CD4-positive, alpha-beta memory T cell (primary cell): ENCODE measurements at places on chromosomes 13 and 19. TPM values are rescaled to one million over a fixed set of nuclear protein-coding genes. Genes with fewer than 3 reads are reported as not detected.
A peak's percentile ranks its signal among the peaks of the same experiment; 100 is the strongest.

DNA sequence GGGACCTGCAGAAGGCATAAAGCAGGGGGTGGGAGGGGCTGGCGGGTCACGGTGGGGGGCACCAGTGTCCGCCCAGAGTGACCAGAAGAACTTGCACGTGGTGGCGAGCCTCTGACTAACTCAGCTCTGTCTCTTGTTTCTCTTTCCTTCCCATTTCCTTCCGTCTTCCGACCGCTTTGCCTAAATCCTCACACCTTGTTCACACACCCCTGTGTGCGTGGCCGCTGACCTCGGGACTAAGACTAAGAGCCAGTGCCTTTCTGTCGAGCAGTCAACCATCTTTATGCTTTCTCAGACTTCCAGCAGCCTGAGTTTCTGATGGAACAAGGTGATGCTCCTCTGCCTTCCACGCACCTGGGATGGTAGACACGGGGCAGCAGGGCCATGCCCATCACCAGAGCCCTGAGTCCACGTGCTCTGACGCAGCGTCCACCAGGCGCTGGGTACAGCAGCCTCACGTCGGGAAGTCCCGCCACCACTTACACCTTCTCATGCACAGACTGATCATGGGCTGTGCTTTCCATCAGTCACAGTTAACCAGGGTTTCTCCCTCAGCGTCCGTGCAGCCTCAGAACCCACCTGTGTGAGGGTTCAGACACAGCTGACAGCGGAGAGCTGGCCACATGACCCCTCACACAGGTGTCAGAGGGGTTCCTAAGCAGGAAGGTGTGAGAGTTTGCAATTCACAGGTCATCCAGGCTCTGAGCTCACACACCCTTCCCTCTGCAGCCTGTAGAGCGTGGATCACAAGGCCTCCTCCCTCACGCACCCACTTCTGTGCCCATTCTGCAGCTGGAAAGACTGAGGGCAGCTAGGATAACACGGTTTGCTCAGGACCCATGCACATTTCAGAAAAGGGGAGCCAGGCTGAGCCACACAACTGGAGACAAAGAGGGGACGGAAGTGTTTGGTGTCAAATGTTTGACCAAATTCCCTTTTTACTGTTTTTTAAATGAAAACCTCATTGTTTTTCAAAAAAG lies 90.7 kb upstream of the MCF2L start:
- no peak for DNase-seq

ADAMTSL5 gene
- total RNA-seq = 3.6 TPM

DNA sequence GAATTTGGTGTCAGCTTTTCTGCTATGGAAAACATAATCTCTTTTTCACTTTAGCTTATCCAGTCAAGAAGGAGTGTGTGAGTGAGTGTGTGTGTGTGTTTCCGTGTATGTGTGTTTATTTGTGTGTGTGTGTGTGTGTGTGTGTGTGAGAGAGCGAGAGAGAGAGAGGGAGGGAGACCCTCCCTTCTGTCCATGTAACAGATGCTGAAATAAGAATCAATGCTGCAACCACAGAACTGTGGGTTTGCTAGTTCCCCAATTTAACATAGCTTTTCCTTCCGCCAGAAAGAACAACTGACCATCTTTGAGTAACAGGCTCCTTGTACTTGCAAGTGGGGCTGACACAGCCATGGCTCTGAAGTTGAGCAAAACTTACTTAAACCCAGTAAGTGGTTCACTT lies 5.2 kb downstream of the LCP1 start:
- peak; percentile 29 for DNase-seq

- DNase-seq = no peak
These were observed 8.7 kb upstream of the SERPINE3 start for GRCh38 chr13:51330791-51331190.

MISP3 gene
- total RNA-seq = 1.6 TPM
